ENCODE measurements at places on chromosomes 13 and 19.

GRCh38 chr13:27161980-27162379 lies 9.6 kb downstream of the USP12 start:
- DNase-seq = peak; percentile 30

DNA sequence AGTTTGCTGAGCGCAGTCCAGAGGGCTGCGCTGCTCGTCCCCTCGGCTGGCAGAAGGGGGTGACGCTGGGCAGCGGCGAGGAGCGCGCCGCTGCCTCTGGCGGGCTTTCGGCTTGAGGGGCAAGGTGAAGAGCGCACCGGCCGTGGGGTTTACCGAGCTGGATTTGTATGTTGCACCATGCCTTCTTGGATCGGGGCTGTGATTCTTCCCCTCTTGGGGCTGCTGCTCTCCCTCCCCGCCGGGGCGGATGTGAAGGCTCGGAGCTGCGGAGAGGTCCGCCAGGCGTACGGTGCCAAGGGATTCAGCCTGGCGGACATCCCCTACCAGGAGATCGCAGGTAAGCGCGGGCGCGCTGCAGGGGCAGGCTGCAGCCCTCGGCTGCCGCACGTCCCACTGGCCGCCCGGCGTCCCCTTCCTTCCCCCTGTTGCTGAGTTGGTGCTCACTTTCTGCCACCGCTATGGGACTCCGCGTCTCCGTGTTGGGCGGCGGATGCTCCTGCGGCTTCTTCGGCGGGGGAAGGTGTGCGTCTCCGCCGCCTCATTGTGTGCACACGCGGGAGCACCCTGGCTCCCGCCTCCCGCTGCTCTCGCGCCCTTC lies 772 bp downstream of the GPC6 start:
- DNase-seq = peak; percentile 62

GRCh38 chr13:44237276-44237767 lies 136.3 kb upstream of the SERP2 start:
- peak; percentile 83 for DNase-seq

GRCh38 chr19:677601-678436 lies 1.6 kb downstream of the FSTL3 start:
- no peak for DNase-seq

DNA sequence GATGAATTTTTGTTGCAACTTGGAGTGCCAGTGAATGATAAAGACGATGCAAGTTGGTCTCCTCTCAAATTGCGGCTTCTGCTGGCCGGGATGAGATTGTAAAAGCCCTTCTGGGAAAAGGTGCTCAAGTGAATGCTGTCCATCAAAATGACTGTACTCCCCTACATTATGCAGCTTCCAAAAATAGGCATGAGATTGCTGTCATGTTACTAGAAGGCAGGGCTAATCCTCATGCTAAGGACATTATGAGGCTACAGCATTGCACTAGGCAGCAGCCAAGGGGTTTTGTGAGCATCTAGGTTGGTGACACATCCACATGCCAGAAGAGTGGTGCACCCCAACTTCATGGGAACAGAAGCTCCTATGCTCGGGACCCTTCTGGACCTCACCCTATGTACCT lies 22.2 kb upstream of the KLF5 start:
- no peak for DNase-seq

GRCh38 chr19:2271234-2272103 lies 10.5 kb downstream of the PEAK3 start:
- peak; percentile 87 for DNase-seq

DNA sequence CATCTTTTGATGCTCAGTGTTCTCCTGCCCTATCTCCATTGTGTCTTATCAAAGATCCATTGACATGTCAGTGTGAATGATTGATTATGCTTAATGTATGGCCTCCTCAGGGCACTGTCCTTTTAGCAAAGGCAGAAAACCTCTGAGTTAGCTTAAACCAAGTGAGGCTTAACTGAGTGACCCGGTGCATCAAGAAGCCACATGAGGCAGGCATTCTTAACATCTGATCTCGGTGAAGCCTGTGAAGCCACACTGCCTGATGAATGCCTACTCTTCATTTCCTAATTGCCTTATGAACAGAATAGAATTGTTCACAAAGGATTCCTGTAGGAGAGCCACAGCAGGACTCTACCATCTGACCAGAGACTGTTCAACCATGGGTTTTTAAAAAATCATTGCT lies 168.1 kb upstream of the SOX21 start:
- DNase-seq = no peak

DNA sequence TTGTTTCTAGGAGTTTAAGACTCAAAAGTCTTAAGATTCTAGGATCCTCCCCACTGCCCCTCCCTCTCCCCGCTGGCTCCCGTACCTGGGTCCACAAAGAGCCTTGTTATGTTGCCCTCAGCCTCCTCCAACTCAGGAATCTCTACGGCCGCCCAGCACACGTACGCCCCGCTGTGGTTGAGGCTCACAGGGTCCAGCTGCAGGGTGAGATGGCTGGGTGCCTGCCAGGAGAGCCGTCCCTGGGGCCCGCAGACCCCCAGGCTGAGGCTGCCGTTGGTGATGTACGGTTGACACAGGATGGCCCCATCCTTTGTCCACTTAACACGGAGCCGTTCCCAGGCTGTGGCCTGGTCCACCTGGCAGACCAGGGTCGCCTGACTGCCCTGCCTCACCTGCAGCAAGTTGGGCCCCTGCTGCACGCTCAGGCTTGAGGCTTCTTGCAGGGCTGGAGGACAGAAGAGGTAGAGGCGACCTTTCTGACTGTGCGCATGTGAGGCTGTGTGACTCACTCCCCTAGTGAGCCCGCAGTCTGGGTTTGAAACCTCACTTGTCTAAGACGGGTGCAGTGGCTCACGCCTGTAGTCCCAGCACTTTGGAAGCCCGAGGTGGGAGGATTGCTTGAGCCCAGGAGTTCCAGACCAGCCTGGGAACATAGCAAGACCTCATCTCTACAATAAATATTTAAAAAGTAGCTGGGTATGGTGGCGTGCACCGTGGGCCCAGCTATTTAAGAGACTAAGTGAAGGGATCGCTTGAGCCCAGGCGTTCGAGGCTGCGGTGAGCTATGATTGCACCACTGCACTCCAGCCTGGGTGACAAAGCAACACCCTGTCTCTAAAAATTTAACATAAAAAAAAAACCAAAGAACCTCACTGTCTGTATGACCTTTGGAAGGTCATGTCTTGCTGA lies 4.0 kb downstream of the TMIGD2 start:
- no peak for DNase-seq

DNA sequence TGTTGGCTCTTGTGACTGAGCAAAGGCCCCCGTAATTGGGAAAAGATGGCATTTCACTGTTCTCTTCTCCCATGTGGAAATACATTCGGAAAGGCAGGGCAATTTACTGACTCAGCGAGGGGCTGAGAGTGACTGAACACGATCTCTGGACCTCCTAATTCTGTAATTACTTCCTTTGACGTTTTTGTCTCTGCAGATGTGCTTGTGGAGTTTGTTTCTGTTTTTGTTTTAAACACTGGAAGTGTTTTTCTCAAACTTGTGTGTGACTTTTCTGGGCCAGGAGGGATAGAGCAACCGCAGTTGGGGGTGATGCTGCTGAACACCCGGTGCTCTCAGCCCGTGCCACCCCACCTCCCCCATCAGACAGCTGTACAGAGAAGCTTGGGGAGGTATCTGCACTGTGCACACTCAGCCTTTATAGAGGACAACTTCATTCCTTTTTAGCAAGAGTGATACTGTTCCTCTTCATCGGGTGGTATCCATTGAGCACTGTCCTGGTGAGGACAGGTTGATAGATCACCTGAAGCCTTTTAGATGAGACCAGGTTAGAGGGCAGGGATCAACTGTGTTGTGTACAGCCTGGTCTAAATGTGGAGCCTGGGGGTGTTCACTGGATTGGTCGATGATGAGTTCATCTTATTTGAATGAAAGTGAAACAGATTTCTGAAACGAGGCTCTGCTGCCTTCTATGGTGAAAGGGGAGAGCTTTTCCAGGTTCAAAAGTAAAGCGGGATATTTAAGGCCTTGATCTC lies 117.4 kb downstream of the ESD start:
- peak; percentile 57 for DNase-seq

DNA sequence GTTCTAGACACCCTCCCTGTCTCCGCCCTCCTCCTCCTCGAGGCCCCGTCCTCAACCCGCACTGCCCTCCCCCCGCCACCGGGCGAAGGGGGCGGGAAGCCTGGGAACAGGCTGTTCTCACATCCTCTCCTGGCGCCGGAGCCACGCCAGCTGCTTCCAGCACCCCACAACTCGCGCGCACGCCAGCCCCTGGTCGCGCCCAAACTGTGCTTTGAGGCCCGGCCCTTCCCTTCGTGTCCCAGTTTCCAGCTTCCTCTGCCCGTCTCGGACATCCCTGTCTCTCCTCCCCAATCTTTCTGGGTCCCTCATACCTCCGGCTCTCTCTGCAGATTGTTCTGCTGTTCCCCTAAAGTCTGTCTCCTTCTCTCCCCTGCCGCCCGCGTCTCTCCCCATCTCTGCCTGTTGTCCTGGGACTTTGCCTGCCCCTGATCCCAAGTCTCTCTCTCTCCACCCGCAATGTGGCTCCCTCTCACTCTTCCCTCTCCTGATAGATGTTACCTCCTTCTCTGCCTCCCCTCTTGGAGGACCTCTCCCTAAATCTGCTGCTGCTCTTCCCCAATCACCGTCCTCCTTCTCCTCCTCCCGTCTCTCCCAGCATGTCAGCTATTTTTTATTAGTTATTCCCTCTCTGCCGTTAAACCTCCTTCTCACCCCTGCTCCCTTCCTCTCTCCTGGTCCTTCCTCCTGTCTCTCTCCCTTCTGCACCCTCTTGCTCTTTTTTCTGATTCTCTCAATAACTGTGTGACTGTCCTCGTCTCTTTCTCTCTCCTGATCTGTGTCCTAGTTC lies 14.2 kb downstream of the DPF1 start:
- DNase-seq = peak; percentile 42

GRCh38 chr13:100870898-100871297 lies 196.3 kb upstream of the TMTC4 start:
- DNase-seq = no peak

GRCh38 chr19:51729781-51730180 lies 6.0 kb upstream of the HAS1 start:
- no peak for DNase-seq

- no peak for DNase-seq
Observed at GRCh38 chr19:55596304-55596703, 3.0 kb downstream of the FIZ1 start.

DNA sequence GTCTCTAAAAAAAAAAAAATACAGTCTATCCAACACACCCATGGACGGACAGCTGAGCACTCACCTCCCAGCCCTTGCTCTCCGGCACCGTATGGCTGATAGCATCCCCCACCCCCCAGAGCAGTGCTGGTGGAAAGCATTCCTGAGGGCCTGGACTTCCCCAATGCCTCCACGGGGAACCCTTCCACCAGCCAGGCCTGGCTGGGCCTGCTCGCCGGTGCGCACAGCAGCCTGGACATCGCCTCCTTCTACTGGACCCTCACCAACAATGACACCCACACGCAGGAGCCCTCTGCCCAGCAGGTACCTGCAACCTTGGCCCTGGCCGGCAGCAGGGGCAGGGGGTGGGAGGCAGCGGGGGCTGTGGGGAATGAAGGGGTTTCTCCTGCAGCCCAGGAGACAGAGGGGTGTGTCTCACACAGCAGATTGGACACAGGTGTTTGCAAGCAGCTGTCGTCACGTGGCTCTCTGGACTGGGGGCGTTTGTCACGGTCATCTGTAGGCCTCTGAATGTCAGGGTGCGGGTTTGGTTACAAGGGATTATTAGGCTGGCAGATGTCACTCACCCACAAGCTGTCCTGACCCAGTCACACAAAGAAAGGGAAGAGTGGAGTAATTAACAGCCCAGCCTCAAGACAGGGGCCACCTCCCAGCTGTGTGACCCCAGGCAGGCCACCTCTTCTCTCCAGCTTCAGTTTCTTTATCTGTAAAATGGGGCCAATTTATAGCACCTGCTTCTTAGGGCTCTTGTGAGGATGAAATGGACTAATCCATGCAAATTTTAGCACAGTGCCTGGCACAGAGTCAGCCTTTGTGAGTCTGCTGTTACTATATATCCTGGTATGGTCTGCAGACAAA lies 19.3 kb downstream of the PLD3 start:
- no peak for DNase-seq

- DNase-seq = no peak
Observed at GRCh38 chr19:14118165-14119051, 846 bp upstream of the PRKACA start.

DNA sequence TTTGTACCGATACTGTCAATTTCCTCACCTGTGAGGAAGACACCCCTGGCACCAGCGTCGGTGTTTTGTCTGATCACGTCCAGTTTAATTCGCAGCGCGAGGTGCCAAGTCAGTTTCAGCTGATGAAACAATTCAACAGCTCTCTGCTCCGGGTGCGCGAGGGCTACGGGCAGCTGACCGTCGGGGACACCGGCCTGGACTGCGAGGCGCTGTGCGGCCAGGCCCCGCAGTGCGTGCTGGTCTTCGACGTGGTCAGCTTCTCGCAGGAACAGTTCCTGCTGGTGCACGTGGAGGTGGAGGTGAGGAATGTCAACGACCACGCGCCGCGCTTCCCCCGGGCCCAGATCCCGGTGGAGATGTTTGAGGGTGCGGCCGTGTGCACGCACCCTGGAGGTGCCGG lies 171.5 kb downstream of the OLFM4 start:
- DNase-seq = no peak

DNA sequence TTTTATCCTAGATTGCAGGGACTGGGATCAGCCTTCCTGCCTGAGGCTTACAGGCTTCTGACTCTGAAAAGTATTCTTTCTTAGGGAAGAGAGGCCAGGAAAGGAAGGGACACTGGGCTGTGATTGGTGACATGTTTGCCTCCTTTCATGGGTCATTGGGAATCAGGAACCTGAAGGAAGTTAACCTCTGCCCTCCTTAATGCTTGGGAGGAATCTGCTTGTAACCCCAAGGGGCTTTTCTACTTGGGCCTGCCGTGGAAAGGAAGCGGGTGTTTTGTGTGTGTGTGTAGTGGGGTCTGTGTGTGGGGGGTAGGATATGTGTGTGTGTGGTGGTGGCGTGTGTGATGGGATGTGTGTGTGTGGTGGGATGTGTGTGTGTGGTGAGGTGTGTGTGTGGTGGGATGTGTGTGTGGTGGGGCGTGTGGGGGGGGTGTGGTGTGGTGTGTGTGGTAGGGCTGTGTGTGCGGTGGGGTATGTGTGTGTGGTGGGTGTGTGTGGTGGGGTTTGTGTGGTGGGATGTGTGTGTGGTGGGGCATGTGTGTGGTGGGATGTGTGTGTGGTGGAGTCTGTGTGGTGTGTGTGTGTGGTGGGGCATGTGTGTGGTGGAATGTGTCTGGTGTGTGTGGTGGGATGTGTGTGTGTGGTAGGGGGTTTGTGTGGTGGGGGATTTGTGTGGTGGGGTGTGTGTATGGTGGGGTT lies 41.3 kb upstream of the NPAS1 start:
- no peak for DNase-seq

GRCh38 chr13:106651442-106651841 lies 83.5 kb upstream of the ARGLU1 start:
- DNase-seq = no peak

Data from HCEC 1CT (cell line).